Putamen (tissue), 1 donor: ENCODE measurements at places on chromosomes 4 and X.

GRCh38 chr4:52260514-52261210, 209.6 kb downstream of the SPATA18 start:
- peak; percentile 49 for DNase-seq

DNA sequence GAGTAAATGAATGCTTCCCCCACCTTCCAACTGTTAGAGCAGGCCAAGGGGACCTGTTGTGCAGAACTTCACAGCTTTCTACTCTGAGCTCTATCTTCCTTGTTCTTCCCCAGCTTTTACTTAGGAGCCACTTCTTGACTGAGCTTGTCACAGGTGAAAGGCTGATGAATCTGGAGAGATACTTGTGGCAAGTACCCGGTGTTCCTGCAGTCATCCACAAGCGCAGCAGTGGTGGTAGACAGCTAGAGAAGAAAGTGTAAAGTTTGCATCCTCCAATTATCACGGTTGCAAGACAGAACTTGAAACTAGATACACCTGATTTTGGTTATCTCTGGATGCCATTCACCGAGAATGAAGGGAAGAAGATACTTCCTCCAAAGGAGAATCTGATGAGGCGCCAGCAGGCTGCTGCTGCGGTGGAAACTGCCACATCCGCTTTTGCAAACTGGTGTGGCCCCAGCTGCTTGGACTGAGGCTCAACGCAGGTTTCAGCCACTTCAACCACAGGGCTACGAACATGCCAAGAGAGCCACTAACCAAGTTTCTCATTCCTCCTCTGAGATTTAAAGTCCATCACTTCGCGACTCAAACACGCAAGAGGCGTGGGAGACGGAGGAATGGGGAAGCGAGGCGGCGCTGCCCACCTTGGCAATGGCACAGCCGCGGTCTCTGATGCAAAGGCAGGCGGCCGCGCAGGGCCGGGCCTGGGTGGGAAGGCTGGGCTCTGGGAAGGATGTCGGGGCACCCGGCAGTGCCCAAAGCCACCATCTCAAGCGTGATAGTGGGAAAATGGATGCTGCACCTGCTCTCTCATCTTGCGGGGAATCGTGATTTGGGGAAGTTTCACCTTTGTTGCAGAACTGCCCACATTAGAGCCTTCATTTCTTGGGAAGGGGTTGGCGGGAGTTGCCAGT, 1.3 kb upstream of the FHIP1A start:
- no peak for DNase-seq

- no peak for DNase-seq
Measured at GRCh38 chrX:24768556-24768955, 74.8 kb downstream of the POLA1 start.

GRCh38 chr4:80204433-80205011, 7.2 kb downstream of the PRDM8 start:
- no peak for DNase-seq

- DNase-seq: no peak
Measured at GRCh38 chr4:148344352-148344751, 97.9 kb downstream of the NR3C2 start.

DNA sequence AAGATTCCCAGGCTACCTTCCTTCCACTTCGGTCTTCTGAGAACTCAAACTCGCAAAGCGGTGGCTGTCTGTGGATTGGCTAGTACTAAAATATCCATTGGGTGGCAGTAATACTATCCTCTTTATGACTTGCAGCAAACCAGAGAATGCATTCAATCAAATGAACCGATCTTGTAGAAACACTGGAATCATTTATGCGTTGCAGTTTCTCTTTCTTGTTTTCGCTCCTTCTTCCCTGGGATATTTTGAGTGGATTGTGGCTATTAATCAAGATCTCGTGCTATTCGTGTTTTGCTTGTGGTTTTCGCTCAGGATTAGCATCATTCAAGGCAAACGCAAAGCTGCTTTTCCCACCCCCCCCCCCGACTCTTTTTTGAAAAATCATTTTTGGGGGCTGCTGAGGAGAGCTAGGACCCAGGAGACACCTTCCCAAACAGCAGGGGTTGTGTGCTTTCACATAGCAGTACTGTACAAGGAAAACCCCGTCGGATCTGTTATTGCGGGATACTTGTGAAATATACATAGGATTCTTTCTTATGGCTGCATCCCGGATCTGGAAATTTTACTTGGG, at the start of gene IL1RAPL1:
IL1RAPL1 (plus strand) TSS at position 466 of the 571 bp plus-strand sequence.
- DNase-seq: peak; percentile 79

DNA sequence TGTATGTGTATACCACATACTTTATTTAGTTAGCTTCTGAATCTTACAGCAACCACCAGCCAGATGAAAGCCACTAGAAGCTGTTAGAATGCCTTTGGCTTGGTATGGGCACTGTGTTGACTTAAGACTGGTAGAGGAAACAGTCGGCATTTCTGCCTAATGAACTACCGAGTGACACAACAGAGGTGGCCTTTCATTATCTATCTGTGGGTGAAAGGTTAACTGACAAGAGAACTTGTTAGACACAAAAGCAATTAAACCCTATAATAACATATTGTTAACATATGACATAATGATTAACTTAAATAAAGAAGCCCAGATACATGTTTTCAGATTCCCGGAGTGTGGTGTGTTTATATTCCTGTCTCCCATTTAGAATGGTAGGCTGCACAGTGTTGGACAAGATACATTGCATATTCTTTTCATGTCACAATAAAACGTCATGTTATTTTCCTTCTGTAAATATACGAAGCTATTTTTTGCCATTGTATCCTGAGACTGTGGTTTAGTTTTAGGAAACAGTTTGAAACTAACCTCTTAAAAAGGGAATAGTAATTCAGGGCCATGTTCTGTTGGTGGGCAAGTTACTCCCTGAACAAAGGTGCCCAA, 181.5 kb downstream of the SLIT2 start:
- no peak for DNase-seq

- no peak for DNase-seq
Measured at GRCh38 chr4:113882668-113883067, 96.8 kb downstream of the ARSJ start.

GRCh38 chrX:136094962-136095361, 52.4 kb upstream of the FHL1 start:
- no peak for DNase-seq

- DNase-seq: no peak
Measured at GRCh38 chr4:130563889-130564418, 1468.0 kb downstream of the C4orf33 start.

DNA sequence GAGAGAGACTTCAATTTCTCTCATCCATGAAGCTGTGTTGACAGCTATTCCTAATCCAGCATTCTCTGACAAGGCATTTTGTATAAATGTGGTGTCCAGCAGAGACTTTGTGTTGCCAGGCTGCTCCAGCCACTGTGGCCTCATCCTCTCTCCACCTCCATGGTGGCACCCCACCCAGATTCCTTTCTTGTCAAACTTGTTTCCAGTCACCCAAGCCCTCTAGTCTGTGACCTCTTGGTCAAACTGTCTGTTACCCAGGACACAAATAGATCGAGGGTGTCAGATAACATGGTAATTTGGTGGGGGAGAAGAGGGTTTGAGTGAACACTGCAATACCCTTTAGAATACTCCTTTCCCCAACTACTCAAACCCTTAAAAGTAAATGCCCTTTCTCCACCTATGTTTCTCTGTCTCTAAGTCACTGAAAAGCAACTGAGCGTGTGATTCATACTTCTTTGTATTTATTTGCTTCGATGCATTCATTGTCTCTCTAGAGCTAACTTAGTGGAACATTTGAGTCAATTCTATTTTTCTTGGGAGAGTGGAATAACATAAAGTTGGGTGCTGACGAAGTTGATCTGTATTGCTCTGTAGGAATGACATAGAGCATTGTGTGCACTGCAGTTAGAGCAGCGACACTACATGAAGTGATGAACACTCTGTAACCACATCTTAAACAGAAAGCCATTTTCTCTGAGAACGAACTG, 13.7 kb downstream of the PITX2 start:
- no peak for DNase-seq
